Stimulated activated CD4-positive, alpha-beta T cell treated with anti-CD3 and anti-CD28 coated beads, Interleukin-15, amount 100 ng/mL, for 1 hour (primary cell): ENCODE measurements at places on chromosomes 4 and X.

DNA sequence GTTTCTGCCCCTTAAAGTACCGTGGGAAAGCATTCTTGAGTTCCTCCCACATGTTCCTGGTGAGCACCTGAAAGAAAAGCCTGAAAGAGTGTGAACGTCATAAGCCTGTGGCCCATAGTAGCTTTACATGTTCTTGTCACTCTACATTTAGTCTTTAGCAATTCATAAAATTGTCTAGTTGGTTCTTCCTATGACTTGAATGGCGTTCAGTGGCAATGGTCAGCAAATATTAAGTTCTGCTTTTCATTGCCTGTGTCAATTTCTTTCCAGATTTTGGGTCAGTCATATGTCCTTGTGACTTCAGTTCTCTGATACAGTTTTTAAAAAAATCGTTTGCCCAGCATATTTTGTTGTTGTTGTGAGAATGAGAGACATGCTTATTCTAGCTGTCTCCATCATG is 650.0 kb upstream of the BOD1L1 start:
- no peak for DNase-seq

- no peak for DNase-seq
Measured at GRCh38 chr4:168540086-168540485, 43.2 kb downstream of the PALLD start.

GRCh38 chr4:182147391-182147790 is 95.8 kb upstream of the TENM3 start:
- DNase-seq = no peak

DNA sequence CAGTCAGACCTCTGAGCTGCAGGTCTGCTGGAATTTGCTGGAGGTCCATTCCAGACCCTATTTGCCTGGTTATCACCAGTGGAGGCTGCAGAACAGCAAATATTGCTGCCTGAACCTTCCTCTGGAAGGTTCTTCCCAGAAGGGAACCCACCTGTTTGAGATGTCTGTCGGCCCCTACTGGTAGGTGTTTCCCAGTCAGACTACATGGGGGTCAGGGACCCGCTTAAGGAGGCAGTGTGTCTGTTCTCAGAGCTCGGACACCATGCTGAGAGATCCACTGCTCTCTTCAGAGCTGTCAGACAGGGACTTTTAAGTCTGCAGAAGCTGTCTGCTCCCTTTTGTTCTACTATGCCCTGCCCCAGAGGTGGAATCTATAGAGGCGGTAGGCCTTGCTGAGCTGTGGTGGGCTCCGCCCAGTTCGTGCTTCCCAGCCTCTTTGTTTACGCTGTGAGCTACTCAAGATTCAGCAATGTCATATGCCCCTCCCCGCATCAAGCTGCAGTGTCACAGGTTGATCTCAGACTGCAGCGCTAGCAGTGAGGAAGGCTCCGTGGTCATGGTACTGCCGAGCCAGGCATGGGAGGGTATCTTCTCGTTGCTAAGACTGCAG is 44.1 kb upstream of the KDR start:
- DNase-seq = no peak

- DNase-seq = no peak
Measured at GRCh38 chr4:102589743-102590142, 88.6 kb downstream of the NFKB1 start.

DNA sequence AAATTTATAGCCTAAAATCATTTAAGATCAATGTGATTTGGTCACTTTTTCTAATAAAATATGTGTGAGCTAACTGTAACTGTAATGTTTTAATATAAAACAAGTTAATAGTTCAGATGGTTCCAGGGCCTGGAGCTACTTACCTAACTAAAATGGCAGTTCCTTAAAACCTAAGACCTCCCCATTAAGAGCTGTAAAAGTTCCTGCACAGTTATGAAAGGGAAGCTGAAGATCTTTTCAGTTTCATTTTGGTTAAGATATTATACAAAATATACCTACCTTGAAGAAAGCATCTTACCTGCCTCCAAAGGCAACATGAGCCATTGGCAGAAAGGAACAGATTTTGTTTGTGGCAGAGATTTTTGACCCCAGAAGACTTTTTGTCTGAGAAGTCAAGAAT is 30.1 kb downstream of the HPF1 start:
- no peak for DNase-seq

GRCh38 chr4:2339458-2340271 is 77.8 kb upstream of the MXD4 start:
- DNase-seq = no peak

- DNase-seq = no peak
Measured at GRCh38 chrX:39551762-39552161, 546.0 kb downstream of the BCOR start.

GRCh38 chr4:67550857-67551256 is 5.6 kb upstream of the CENPC start:
- DNase-seq = no peak

- no peak for DNase-seq
Measured at GRCh38 chr4:79625361-79625760, 217.3 kb upstream of the GK2 start.

DNA sequence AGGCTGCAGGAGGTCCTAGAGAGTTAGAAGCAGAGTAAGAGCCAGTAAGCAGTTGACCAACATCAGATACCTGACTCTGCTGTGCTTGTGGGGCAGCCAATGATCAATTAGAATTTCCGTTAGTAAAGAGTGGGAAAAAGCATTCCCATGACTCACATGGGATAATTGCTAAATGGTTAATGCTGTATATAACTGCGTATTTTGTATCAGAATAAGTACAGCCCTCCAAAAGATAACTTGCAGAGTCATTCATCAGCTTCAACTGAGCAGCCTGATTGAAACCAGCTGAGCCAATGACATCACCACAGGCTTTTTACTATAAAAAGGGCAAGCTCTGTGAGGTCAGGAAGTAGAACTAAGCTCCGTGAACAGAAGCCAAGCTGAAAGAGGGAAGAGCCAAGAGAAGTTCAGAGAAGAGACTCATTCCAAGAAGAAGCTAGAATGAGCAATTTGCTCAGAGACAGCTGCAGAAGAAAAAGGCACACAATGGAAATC is 67.9 kb downstream of the PPP3CA start:
- no peak for DNase-seq

DNA sequence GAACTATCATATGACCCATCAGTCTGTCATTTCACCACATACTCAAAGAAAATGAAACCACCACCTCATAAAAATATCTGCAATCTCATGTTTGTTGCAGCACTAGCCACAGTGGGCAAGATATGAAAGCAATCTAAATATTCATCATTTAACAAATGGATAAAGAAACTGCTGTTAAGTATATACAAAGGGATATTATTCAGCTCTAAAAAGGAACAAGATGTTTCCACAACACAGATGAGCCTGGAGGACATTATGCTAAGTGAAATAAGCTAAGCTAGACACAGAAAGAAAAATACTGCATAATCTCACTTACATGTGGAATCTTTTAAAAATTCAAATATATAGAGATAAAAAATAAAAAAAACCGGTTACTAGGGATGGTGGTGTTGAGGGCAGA is 108.2 kb upstream of the BRWD3 start:
- no peak for DNase-seq

DNA sequence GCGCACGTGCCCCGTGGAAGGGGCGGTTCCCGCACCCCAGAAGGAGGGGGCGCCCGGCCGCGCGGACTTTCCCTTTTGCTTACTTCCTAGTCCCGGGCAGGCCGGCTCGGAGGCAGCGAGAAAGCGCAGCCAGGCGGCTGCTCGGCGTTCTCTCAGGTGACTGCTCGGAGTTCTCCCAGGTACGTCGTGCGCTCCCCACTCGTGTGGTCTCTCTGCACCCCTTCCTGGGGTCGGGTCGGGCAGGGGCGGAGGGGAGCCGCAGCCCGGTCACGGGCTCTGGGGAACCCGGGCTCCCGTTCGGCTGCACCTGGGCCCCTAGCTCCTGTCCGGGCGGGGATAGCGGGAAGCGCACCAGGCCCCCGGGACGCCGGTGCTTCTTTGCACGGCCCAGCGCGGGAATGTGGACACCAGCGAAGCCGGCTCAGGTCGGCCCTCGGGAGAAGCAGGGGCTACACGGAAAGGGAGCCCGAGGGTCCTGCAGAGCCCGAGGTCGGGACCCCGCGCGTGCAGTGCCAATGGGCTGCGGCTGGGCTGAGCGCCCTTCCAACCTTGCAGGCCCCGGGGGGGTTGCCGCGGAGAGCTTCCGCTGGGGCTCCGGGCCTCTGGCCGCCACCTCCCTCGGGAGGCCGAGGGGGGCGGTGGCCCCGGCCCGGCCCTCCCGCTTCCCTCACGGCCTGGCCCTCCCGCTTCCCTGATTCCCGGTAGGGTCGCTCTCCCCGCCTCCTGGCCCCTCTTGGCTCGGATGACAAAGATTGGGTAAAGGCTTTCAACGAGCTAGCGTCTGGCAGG is at the start of gene TLR2:
Gene TLR2 (plus strand): TSS at position 99 of the 789 bp plus-strand sequence. CDS start 18,628 bp downstream, outside the sequence.
- peak; percentile 62 for DNase-seq

- DNase-seq = no peak
Measured at GRCh38 chrX:147342197-147342596, 527.7 kb upstream of the CXorf51A start.

- DNase-seq = no peak
Measured at GRCh38 chr4:99504804-99505502, 5.9 kb upstream of the C4orf17 start.

DNA sequence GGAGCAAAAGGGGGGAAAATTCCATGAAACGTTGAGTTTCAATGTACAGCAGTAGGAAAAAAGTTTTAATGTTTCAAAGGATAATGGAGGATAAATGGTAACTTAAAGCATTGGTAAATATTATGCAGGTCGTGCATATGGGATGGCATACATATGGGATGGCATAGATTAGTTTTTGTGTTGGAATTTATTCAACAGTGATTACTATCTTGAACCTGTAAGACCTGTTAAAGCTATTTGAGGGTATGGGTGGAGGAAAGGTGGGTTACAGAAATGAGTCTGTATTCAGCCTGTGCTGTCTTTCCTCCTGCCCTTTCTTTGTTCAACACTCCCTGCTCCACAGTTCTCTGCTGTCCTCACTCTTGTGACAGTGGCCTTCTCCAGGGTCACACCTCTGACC is 54.6 kb downstream of the ARHGAP10 start:
- DNase-seq = no peak
